ENCODE measurements at places on chromosomes 4 and X.

GRCh38 chr4:170581969-170582368 lies 492.2 kb upstream of the AADAT start:
- no peak for DNase-seq

DNA sequence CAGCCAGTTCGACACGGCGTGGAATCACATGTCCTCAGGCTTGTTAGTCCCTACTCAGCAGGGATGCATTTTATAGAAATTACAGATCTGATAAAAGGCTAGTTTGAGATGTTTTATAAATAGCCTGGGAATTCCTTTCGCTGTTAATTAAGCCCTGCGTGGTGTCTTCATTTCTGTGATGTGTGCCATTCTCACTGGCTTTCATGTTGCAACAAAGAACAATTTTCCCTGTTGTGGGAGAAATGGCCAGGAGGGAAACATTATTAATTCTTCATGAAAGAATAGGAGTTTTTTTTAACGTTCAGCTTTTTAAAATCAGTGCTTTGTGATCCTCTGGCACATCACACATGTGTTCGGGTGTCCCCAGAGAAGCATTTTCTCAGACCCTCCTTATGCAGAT lies 427.3 kb upstream of the FRG1 start:
- no peak for DNase-seq

DNA sequence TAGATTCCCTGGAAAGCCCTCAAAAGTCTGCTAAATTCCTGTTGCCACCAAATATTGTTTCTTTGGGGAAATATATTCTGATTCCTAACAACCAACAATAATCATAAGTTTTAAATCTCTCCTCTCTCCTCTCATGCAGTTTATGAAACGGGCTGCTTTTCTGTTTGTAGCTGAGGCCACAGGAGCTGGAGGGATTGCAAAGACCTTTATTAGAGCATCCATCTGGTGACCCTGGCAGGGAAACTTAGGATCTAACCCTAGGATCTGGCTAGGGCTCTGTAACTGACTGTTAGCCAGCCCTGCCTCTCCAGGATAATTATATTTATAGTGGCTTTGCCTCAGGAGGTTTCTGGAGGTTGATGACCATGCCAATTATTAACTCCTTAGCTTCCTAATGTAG lies 56.9 kb downstream of the SMAD1 start:
- DNase-seq: no peak

DNA sequence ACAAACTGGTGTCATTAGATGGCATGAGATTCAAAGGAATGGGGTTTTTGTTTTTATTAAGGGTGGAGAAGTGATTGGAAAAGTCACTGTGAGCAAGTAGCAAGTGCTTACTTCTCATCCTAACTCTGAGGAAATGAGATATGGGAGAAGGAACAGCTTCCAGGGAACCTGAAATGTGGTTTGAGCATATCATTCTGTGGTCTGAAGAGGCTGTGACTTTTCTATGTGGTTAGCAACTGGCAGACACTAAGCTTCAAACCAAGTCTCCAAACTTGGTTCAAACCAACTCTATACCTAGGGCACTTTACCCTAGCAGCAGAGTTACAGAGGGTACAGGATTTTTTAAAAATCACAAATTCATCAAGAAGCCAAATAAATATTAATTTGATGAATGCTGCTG lies 58.2 kb downstream of the DCLK2 start:
- no peak for DNase-seq

DNA sequence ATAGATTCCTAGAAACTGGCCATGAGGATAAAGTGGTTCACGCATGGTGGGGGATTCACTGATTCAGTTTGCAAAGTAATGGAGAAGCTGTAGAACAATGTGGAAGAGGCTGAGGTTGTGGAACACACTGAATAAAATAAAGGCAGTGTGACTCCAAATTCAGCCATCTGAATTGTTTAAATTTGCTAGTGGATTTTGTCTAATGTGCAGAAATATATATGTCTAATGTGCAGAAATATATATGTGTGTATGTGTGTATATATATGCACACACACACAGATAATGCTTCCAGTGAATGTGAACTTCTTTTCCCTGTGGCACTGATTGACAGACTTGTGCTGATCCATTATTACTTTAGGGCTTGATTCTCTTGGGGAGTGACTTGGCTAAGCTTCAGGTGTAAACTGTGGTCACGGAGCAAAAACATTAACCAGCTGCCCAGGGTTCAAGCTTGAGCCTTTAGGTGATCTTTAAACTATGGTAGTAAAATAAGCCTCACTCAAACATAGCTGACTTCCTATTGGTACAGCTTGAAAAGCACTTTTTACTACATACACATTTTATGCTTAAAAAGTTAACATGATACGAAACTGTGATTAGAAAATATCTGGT lies 3.5 kb downstream of the STBD1 start:
- DNase-seq: no peak

DNA sequence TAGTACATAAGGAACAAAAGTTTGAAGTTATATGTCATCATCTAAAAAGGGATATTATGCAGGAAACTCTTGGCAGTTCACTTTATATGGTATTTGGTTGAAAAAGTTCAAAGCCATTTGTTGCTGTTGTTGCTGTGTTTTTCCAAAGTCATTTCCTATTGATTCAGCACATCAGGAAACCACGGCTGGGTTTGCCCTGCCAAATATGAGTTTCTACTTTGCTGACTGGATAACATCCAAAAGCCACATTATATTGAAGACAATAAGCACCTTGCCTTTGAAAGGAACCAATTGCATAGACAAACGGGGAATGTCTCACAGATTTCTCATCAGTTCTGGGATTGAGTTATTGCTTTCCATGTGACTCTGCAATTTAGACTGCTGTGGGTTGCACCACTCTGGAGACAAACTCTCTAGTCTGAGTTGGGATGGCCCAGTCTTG lies 206.1 kb downstream of the SLC39A8 start:
- no peak for DNase-seq

DNA sequence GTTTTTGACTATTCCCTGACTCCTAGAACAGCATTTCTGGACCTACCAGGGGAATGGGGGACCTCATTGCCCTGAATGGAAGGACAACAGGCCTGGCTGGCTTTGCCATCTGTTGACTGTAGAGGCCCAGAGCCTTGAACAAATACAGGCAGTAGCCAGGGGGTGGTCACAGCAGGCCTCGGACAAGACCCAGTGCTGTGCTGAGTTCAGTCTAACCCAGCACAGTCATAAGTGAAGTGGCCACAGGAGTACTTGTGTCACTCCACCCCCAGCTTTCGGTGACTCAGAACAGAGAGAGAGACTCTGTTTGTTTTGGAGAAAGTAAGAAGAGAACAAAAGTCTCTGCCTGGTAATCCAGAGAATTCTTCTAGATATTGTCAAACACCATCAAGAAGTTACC lies 310.0 kb downstream of the PRR32 start:
- no peak for DNase-seq

Measured in heart right ventricle (tissue), 16 donors.